ENCODE measurements at places on chromosomes 4 and X. TPM values are rescaled to one million over a fixed set of nuclear protein-coding genes. Genes with fewer than 3 reads are reported as not detected.

Gene FDCSP
- total RNA-seq: not detected

Gene PAGE2B
- total RNA-seq: not detected

DNA sequence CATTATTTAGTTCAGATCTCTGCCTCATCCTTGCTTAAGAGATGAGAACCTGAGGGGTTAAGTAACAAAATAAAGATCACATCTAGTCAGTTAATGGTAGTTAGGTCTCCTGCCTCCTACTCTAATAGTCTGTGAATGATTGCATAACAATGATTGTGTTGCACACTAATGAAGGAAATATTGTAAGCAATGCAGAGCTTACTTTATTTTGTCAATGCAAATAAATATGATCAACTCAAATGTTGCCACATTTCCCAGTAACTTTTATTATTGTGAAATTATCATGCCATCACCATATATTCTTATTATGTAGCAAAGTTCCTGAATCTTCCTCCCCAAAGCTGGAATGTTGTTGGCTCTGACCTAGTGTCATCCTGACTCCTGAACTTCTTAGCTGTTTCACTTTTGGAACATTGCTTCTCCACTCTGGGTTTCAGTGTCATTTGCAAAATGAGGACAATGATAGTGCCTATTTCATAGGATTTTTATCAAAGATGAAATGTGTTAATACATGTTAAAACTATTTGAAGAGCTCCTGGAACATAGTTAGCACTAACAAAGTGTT is 17.0 kb upstream of the GABRA4 start:
- no peak for DNase-seq

DNA sequence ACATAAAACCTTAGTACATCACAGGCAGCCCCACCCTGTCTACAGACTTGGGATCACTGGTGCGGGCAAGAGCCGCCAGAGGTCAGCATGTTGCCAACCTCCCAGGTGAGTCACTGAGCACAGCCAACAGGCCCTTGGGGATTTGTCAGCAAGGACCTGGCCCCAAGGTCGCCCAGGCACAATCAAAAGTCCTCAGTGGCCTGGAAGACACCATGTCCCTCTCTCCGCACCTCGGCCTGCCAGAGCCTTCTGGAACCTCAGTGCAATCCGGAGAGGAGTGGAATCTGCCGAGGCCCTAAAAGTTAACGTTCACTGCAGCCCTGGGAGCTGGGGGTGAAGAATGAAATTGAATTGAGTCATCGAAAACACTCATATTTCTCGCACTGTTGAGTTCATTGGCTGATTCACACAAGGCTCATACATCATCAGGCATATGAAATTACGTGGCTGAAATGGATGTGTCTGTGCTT is 74.3 kb downstream of the WFS1 start:
- peak; percentile 80 for DNase-seq

DNA sequence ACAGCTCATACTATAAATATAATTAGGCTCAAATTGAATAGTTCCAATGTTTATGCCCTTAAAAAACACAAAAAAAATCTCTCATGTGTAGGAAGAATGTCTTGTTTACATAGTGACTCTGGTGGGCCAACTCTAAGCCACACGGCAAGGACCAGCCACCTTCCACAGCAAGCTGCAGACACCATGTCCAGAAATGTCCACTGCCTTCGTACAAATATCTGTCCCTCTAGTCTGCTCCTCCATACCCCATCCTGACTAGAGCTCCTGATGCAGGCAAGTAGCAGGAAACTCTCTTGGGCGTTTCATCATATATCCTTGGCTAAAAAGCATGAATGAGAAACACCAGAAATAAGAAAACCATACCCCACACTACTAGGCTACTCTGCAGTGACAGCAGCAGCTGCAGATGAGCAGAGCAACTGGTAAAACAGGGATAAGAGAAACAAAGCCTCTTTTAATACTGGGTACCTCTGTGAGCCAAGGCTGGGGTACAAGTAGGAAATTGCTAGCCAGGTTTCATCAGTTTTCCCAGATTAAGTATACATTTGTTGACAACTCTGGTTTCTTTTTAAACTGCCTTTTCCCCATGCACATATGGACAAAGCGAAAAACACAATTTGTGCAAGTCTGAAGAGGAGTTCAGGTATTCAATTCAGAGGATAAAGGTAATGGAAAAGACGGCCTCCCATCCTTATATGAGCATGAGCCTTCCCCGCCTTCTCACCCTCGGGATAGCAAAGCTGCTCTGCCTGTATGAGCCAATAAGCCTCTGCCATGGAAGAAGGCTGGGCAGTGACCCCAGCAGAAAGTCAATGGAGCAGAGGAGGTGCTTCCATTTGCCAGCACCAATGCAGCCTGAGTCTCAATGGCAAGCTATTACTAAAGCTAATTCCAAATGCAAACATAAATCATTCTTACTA is 245.4 kb downstream of the DCLK2 start:
- peak; percentile 49 for DNase-seq

- peak; percentile 94 for DNase-seq
Measured at GRCh38 chrX:120549483-120550452, 11.0 kb downstream of the CUL4B start.

DNA sequence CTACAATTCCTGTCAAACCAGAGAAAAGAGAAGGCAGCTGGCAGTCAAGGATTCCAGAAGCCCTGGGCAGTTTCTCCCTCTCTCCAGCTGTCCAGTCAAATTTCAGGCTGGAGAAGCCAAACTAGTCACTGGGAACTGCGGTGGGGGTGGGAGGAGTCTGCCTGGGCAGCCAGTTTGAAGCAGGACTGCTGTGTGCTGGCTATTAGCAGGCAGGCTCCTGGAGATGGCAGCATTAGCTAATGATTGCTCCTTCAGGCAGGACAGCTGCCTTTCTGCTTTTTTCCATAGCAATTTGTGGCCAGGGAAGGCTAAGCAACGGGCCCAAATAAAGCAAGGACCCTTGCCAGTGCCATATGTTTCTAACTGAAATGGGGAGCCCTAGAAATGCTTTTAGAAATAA is 44.7 kb upstream of the FGF13 start:
- DNase-seq: no peak

- no peak for DNase-seq
Measured at GRCh38 chr4:8473920-8474590, 33.5 kb downstream of the TRMT44 start.

DNA sequence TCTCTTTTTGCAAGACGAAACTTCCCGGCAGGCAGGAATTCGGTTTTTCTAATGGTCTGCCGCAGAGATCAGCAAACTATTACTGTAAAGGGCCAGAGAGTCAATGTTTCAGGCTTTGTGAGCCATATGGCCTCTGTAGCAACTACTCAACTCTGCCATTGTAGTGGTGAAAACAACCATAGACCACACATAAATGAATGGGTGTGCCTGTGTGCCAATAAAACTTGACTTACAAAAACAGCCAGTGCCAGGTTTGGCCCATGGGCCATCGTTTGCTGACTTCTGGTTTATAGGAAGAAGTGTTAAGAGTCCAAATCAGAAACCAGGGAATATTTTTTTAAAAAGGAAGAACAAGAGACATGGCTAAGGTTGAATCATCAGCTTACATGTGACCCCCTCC is 163.0 kb downstream of the SH3KBP1 start:
- no peak for DNase-seq

GRCh38 chrX:131763674-131764073 is 219.8 kb downstream of the OR13H1 start:
- DNase-seq: peak; percentile 85

All from IMR-90 (cell line).